ENCODE measurements at places on chromosomes 4 and X. TPM values are rescaled to one million over a fixed set of nuclear protein-coding genes. Genes with fewer than 3 reads are reported as not detected.

Gene TKTL1
- 1.6 TPM for total RNA-seq

Gene CXCL9
- total RNA-seq: not detected

Gene IL2
- not detected for total RNA-seq

Gene IL13RA2
- total RNA-seq: 1.6 TPM

Gene ATOH1
- total RNA-seq: not detected

Gene NLGN4X
- 11.3 TPM for total RNA-seq

Gene TMPRSS11D
- total RNA-seq: 6.6 TPM

Gene TRIM2
- 56.7 TPM for total RNA-seq

Gene CORIN
- 1.4 TPM for total RNA-seq

Gene PRSS12
- total RNA-seq: 24.0 TPM

DNA sequence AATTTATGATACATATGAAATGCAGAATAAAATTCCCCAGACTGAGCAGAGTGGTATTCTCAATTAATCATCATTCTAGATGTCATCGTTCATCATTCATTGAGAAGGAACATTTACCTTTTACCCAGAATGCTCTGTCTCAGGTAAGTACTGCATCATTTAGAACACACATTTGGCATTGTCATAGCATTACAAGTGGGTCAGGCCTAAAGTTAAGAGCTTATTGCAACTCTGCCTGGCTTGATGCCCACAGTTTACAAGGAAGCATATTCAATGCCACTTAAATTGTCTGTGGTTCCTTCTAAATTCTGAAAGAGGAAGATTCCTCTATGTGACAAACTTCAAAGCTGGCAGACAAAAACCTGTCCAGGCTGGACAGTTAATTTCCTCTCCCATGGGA, 87.3 kb downstream of the CAMK2D start:
- DNase-seq: peak; percentile 18

DNA sequence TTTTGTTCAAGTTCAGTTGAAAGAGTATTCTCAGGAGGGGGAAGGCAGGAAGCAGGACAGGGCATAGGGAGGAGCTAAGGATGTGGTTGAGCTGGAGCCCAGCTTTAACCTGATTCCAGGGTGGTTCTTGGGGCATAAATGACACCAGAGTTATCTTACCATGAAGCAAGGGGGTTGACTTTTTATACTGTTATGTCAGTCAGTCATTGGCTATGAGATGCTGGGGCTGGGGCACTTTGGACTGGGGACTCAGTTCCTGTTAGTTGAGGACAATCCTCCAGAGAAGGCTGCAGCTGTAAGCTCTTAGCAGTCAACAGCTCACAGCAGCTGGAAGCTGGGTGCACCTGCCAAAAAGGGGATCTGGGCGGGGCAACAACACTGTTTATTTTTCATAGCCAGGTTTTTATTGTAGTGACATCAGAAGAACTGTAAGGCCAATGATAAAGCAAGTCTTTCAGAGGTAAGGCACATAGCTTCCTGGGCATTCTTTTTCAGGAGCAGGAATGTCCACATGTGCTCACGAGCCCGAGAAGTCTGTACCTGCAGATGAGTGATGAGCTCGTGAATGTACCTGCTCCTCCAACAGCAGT, 78.5 kb downstream of the MID1IP1 start:
- DNase-seq: peak; percentile 82

DNA sequence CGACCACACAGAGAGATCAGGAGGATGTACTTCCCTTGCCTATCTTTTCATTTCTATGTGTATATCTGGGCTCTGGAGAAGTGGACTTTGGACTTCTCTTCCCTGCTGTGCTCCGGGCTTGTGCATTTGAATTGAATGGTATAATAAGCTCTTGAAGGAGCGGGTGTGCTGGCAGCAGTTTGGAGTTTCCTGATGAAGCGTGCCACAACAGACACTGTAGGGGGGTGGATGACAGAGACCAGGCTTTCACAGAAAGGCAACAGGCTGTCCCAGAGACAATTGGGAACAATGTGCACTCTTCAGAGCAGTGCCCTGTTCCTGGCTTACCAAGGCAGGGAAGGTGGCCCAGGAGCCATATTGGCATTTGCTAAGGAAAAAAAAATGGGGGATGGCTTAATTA, 170.1 kb downstream of the FRMPD4 start:
- no peak for DNase-seq

GRCh38 chr4:158129694-158130093, 43.1 kb downstream of the GASK1B start:
- DNase-seq: no peak

- peak; percentile 15 for DNase-seq
These were observed 30.7 kb upstream of the ZNF280C start for GRCh38 chrX:130299279-130300009.

DNA sequence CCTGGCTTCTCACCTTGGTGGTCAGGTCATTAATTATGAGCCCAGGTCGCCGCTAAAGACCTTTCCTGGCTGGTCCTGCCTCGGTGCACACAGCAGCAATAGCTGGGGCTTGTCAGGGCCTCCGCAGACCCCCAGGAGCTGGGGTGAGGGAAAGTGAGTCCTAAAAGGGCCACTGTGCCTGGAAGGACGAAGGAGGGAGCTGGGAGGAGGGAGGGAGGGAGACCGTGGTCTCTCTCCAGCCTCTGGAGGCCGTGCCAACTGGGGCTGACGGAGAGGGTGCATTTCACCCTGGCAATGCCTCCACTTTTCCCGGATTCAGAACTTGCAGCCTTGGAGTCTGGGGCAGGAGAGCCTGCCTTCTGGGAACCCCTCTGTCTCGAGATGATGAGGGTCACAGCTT, 60.4 kb downstream of the CRLF2 start:
- DNase-seq: no peak

DNA sequence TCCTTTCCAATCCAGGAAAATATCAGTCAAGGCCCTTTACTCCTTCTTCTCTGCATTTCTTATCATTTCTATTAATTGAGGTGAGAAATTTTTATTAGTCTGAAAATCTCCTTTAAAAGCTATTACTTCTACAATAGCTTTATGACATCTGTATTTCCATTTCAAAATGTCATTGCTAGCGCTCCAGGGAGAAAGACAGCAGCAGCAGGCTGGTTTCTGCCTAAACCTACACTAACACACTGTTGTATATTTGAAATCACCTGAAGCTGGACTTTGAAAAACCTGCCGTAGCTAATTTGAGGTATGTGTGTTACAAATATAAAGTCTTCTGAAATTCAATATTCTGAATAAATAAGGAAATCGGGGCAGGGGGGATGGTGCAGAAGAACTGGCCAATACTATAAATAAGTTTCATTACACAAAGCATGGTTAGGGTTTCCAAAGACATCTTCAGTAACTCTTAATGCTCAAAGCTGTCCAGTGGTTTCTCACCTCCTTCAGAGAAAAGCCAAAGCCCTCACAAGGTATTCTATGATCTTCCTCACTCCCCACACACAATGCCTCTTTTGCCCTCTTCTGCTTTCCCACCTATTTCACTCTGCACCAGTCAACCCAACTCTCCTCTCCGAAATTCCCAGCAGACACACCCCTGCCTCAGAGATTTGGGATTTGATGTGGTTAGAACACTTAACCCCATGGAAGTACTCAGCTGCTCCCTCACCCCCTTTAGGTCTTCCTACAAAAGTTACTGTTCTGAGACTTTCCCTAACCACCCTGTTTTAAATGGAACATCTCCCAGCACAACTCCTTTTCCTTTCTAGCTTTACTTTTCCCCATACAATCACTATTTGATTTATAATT, 122.7 kb downstream of the PPP3CA start:
- DNase-seq: no peak

DNA sequence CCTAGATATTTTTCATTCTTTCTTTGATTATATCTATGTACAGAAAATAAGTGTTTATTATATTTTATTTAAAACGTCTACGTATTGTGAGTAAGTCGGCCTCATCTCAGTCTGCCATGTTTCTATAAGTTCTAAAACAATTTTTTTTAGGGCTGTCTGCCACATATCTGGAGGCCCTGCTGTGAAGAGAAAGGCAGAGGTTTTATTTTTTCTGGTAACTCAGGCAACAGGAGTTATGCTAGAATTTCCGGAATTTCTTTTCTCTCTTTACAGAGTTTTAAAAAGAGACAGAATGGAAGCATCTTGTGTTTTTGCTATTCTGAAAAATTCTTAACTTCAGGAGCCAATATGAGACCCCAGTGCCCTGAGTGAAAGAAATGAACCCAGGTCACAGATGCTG, 1124.0 kb upstream of the TENM3 start:
- DNase-seq: peak; percentile 11

- no peak for DNase-seq
These were observed 152.1 kb upstream of the HPGD start for GRCh38 chr4:174674305-174674840.

DNA sequence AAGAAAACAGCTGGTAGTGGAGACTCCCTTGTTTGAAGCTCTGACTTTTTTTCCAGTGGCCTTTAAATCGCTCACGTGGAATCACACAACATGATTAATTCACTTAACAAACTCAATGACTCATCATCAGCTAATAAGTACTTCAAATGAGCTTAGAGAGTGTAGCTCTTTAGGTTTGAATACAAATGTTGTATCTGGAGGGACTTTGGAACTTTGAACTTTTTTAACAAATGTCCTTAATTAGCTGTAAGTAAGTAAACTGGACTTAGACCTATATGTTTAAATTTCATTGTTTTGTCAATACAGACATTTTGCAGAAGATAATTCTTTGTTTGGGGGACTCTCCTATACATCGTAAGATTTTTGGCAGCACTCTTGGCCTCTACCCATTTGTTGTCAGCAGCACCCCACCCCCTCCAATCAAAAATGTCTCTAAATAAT, 581.1 kb downstream of the SPRY1 start:
- DNase-seq: no peak

DNA sequence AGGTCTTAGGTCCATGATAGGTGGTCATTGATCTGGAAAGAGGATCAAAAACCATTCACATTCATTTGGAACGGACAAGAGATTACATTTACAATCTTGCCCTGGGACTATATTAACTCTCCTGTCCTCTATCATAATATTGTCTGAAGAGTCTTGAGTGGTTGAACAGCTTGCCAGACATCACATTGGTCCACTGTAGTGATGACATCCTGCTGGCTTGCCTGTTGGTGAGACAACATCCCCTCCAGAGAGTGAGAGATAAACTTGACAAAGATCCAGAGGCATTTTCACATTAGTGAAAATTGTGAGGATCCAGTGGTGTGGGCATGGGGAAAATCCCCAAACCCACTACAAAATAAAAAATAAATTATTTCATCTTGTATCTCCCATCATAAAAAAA, 155.7 kb upstream of the LEF1 start:
- no peak for DNase-seq

DNA sequence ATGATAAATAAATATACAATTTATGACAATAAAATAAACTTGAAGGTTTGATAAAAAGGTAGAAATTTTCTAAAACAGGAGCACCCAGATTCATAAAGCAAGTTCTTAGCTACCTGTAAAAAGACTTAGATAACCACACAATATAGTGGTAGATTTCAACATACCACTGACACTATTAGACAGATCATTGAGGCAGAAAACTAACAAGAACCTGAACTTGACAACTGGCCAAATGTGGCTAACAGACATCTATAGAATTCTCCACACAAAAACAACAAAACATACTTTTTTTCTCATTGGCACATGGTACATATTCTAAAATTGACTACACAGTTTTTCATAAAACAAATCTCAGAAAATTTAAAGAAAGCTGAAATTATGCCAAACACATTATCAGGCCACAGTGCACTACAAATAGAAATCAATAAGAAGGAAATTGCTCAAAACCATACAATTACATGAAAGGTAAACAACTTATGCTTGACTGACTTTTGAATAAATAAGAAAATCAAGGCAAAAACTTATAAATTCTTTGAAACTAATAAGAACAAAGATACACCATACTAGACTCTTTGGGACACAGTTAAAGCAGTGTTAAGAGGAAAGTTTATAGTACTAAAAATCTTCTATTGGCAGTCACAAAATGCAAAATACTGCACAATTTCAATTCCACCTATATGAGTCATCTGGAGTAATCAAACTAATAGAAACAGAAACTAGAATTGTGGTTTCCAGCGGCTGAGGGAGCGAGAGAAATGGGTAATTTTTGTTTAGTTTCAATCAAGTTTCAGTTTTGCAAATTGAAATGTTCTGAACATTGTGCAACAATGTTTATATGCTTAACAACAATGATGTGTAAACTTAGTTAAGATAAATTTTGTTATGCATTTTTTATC, 925.6 kb downstream of the SH3BGRL start:
- DNase-seq: no peak

DNA sequence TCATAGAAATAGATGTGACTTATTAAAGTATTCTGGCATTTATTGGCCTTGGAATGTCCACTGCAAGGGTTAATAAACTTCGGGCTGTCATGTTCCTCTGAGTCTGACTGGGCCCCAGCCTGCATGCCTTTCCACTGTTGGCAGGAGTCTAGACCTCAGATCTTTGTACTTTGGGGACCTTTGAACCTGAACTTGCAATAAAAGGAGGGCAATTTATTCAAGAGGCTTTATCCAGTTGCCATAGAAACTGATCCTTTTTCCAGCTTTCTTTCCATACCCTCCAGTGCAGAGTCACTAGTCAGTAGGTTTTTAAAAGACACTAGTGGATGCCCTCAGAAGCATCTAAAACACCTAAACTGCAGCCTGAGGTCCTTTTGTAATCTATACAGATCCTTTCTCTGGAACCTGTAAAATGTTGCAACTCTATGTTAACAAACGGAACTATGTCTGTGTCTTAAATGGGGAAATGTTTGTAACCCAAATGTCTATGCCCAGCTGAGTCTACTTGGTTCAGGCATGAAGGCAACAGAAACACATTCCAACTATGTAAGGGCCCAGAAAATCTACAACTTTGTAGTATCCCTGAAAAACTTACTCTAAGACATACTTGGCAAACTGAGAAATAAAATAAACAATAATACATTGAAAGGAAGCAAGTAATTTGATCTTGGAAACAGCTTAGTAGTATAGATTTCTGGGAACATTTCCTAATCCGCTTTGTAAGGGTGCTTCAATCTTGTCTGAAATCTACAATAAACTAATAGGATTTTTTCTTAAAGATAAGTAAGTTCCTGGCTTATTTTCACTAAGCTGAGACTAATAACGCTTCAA, 41.5 kb downstream of the SOWAHB start:
- peak; percentile 72 for DNase-seq

GRCh38 chr4:10385994-10386394, 71.2 kb downstream of the ZNF518B start:
- DNase-seq: no peak

- no peak for DNase-seq
These were observed 796.1 kb upstream of the ADGRL3 start for GRCh38 chr4:60404027-60404426.

DNA sequence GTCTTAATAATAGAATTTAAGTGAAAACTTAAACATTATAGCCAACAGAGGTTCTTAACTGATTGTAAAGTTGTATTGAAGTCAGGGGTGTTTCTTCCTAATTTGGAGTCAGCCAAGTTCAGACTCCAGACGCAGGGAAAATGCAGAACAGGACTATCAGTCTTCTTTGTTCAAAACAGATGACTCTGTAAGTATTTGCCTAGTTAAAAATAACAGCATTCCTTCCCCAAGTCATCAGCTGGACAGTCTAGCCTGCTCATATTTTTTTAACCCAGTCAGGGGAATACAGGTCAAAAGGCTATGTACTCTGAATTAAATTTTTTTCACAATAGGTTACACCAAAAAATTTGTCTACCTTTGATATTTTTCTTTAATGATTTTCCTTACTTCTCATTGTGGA, 73.8 kb upstream of the DCLK2 start:
- peak; percentile 36 for DNase-seq

Measured in tongue (tissue), 3 donors.